ENCODE measurements at places on chromosomes 4 and X.

GRCh38 chr4:106930522-106930921 is 105.6 kb downstream of the DKK2 start:
- DNase-seq: no peak

DNA sequence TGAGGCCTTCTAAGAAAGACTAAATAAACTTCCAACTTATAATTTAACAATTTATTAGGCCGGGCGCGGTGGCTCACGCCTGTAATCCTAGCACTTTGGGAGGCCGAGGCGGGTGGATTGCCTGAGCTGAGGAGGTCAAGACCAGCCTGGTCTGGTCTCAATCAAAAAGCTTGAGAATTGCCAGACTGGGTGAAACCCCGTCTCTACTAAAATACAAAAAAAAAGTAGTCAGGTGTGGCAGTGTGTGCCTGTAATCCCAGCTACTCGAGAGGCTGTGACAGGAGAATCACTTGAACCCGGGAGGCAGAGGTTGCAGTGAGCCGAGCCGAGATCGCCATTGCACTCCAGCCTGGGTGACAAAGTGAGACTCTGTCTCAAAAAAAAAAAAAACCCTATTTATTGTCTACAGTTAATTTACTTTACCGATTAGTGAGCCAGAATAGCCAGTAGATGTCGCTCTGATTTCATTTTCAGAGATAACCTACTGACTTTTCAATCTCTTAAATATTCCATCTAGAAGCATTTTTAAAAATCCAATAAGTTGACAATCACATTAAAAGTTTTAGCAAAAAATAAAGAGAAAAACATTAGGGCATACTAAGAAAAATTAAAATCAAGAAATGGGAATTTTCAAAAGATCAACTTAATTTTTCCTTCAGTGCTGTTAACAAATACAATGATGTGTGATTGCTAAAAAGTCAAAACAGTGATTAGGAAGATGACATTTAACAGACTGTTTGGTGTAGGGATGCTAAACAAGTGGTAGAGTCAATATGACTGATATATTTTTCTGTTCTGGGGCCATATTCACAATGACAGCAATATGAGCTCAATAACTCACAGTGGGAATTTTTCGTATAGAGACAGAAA is 4.3 kb upstream of the SHROOM3 start:
- no peak for DNase-seq

GRCh38 chr4:52645300-52645699 is 13.8 kb downstream of the USP46 start:
- no peak for DNase-seq

DNA sequence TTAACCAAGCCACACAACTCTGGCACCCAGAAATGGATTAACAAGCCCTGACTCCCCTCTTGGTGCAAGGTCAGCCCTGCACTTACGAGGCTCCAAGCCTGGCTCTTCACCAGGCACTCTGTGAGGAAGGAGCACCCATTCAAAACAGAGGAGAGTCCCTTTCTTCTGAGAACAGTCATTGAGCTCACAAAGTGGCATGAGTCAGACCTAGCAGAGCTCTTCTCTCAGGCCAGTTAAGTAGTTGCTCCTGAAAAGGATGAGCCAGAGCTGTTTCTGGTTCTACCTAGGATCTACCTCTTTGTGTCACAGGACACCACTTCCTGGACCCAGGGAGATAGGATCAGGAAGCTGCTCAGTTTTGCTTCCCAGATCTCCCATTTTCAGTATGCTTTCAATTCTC is 48.2 kb downstream of the EVC2 start:
- no peak for DNase-seq

DNA sequence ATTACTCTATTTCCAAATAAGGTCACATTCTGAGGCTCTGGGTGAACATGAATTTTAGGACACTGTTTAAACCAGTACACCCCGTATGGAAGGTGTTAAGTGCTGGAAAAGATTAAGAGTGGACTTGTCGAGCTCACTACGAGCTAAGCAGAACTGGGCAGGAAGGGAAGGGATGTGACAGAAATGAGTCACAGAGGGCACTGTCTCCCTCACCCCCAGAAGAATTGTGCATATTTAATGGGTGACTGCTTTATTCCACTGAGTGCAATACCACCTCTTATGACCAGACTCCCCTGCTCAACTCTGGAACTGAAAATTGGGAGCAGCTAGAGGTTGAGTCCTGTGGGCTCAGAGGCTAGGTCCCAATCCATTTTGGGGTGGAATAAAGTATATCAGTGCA is 187.4 kb upstream of the RPS6KA3 start:
- DNase-seq: no peak

All from omental fat pad (tissue), 4 donors.